Hematopoietic multipotent progenitor cell treated with erythropoietin and hydrocortisone succinate and interleukin-3 and kit ligand, for 15 days (in vitro differentiated cells): ENCODE measurements at places on chromosomes 16 and 17.

GRCh38 chr17:50347117-50347893 lies 1.4 kb downstream of the XYLT2 start:
- no peak for DNase-seq

GRCh38 chr17:40459636-40460603 lies 16.7 kb downstream of the IGFBP4 start:
- DNase-seq: no peak

DNA sequence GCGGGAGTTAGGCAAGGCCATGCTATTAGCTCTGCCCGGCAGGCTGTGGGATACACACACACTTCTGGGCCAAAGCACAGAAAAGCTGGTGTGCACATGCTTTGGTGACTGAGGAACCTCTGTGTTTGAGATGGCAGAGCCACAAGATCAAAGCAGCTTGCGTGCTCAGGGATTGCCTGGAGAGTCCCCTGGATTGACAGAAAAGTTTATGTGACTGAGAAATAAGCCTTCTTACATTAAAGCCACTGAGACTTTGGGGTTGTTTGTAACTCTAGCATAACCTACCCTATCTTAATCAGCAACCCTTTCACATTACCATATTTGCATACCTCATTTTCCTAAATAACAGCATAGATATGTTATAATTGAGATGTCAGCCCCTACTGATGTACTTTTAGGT lies 69.3 kb downstream of the MYO1D start:
- no peak for DNase-seq

GRCh38 chr17:50844117-50844700 lies 8.8 kb downstream of the WFIKKN2 start:
- DNase-seq: no peak

GRCh38 chr16:23931199-23931598 lies 95.4 kb downstream of the PRKCB start:
- DNase-seq: no peak
